ENCODE measurements at places on chromosomes 16 and 17. TPM values are rescaled to one million over a fixed set of nuclear protein-coding genes. Genes with fewer than 3 reads are reported as not detected.

TBX2 gene
- not detected for total RNA-seq

DNAH9 gene
- not detected for total RNA-seq

GPR142 gene
- not detected for total RNA-seq

PPP1R1B gene
- total RNA-seq, result 0.25 TPM

CCL7 gene
- not detected for total RNA-seq

STRADA gene
- total RNA-seq, result 50.9 TPM

CACNG3 gene
- total RNA-seq, result not detected

GDPD1 gene
- 2.0 TPM for total RNA-seq

- DNase-seq, result no peak
Observed at GRCh38 chr16:13839577-13839976, 80.4 kb upstream of the ERCC4 start.

- peak; percentile 15 for DNase-seq
Observed at GRCh38 chr16:10971560-10971961, 27.2 kb downstream of the CLEC16A start.

DNA sequence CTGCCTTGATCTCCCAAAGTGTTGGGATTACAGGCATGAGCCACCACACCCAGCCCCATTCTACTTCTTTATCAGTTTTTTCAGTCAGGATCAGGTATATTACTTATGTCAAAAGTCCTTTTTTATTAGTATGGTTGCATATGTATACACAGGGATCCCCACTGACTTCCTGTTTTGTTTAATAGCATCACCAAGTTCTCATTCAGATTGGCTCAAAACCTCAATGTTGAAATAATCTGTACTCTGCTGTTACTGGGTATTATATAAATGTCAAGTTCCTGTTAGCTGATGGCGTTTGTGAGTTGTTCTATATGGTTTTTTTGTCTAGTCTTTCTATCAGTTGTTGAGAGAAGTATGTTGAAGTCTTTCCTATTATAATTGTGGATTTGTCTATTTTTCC, 168.5 kb downstream of the BCAS3 start:
- no peak for DNase-seq

DNA sequence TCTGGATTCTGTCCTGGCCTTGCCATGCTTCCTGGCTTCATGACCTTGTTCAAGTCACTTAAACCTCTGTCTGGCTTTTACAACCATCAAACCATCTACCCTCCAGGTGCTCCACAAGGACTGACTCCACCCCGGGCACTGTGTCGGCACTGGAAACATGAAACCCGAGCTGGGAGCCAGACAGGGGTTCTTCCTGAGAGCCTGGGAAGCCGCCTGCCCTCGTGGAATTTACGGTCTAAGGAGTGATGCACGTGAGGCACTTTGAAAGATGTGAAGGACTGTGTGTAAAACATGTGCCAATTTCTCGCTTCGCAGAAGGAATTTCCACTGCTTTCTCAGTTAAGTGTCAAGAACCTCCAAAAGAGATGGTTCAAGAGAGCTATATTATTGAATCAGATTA, 11.6 kb downstream of the CDK5R1 start:
- no peak for DNase-seq

- DNase-seq, result peak; percentile 59
Observed at GRCh38 chr17:40576113-40576740, 11.0 kb upstream of the CCR7 start.

DNA sequence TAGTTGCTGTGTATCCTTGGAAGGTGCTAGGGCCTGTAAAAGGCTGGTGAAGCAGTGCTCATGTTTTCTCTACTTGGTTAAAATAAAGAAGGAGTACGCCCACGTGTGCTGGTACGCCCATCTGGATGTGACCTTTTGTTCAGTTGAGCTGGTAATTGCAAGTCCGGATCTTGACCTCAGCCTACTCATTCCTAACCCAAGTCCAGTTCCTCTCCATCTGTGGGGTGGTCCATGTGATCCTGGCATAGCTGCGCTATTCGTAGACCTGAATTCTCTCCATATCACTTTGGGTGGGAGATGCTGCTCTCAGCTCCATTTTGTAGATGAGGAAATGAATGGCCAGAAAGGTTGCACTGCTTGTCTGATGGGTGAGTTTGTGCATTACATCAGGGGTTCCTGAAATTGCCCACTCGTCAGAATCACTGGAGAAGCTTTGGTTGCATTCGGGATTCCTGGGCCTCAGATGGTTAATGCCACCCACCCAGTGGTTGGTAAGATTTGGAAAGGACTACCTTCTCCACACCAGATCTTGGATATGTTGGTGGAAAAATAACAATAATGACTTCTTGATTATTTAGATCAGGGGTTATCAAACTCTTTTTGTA, 328.8 kb downstream of the CPPED1 start:
- DNase-seq, result no peak

DNA sequence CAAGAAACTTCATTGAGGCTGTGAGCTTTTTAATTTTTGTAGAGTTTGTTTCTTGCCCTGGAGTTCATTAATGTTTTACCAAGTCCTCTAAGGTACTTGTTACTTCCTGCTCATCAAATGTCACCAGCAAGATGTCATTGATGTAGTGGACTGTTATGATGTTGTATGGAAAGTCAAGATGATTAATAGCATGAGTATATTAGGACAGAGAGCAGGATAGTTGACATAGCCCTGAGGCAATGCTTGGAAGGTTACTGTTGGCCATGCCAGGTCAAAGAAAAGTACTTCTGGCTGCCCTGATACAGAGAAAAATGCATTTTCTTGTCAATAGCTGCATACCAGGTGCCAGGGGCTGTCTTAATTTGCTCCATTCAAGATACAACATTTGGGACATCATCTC, 6.7 kb downstream of the KRTAP1-5 start:
- no peak for DNase-seq

GRCh38 chr16:15843635-15844279, 13.1 kb downstream of the MYH11 start:
- DNase-seq, result no peak

- no peak for DNase-seq
Observed at GRCh38 chr16:14586637-14587305, 43.3 kb downstream of the PARN start.

- no peak for DNase-seq
Observed at GRCh38 chr17:45889579-45889978, 4.8 kb upstream of the MAPT start.

DNA sequence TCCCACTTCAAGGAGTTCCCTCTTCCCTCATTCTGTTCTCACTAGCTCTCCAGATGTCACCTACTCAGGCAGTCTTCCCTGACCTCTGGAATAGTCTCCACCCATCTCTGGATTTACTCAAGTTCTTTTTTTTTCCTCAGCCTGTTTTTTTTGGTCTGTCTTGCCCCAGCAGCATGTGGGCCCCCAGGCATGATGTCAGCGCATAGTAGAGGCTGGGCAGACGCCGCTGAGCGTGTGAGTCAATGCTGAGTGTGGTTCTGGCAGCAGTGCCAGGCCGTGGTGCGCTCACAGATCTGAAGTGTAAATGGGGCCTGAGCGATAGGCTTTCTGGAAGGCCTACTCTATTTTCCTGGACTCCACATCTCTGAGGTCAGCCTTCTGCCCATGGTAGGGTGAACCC, 2.7 kb upstream of the KCNJ18 start:
- no peak for DNase-seq

DNA sequence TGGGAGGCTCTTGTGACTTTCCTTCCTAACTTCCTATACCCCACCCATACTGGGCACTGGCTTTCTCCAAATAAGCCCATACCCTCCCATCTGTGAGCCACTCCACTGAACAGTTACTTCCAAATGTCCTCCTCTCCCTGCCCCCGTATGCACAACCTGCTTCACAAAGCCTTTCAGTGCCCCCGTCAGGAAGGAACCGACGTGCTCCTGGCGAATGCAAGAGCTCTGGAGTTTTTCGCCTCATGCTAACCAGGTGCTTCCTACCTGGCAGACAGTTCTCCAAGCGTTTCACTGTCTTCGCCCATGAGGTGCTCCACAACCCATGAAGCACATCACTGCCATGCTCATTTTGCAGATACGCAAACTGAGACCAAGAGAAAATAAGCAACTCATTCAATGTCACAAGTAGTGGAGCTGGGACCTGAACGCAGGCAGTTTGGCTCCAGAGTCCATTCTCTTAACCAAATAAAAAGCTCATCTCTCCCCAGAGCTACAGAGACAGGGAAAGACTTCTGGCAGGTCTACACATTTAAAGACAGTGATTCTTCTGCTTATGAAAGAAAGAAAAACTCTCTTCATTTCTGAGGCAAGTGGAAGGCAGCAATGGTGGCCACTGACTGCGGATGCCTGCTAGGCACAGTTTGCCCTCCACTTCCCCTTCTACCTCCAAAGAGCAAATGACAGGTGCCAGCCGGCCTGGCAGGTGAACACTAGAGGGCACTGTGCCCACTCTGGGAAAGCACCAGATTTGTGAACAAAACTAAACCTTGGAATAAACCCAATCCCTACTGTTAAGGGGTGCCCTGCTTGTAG, 23.8 kb downstream of the SPHK1 start:
- peak; percentile 68 for DNase-seq

- DNase-seq, result no peak
Observed at GRCh38 chr17:28944862-28945741, 6.2 kb downstream of the PHF12 start.

- DNase-seq, result no peak
Observed at GRCh38 chr16:67694611-67695010, 24.5 kb downstream of the GFOD2 start.

DNA sequence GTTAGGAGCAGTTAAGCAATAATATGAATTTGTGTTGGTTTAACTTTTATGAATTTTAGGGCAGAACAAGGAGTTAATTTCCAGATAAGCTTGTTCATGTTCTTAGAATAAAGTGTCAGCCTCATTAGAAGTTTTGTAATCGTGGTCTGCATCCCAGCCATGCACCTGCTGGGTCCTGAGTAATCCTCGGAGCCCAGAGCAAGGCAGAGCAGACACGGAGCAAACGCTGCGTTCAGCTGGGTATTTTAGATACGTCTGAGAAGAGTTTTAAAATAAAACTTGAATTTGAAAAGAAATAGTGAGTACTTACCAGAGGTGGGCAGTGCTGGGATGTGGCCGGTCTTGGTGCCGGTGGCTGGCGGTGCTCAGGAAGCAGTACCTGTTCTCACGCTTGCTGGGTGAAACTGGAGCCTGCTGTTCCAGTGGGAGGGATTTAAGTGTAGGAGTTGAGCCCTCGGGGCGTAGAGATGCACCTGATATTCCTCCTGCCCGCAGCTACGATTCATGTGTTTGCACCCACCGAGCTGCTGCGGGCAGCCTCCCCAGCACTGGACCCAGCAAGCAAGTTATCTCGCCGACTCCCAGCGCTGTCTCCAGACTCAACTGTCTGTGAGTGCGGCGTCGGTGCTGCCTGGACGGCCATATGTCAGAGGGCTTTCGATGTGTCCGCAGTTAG, at the start of gene ZNF750:
ZNF750 (minus strand) TSS at position 406 of the 676 bp plus-strand sequence. CDS start 7,568 bp downstream, outside the sequence.
- no peak for DNase-seq

- no peak for DNase-seq
Observed at GRCh38 chr17:79838522-79839274, 542 bp downstream of the CBX4 start.

GRCh38 chr16:11127610-11128195, 128.3 kb downstream of the SOCS1 start:
- DNase-seq, result no peak

GRCh38 chr17:39834017-39834416, 30.1 kb downstream of the IKZF3 start:
- no peak for DNase-seq

GRCh38 chr16:14539631-14540030, 90.4 kb downstream of the PARN start:
- DNase-seq, result no peak

DNA sequence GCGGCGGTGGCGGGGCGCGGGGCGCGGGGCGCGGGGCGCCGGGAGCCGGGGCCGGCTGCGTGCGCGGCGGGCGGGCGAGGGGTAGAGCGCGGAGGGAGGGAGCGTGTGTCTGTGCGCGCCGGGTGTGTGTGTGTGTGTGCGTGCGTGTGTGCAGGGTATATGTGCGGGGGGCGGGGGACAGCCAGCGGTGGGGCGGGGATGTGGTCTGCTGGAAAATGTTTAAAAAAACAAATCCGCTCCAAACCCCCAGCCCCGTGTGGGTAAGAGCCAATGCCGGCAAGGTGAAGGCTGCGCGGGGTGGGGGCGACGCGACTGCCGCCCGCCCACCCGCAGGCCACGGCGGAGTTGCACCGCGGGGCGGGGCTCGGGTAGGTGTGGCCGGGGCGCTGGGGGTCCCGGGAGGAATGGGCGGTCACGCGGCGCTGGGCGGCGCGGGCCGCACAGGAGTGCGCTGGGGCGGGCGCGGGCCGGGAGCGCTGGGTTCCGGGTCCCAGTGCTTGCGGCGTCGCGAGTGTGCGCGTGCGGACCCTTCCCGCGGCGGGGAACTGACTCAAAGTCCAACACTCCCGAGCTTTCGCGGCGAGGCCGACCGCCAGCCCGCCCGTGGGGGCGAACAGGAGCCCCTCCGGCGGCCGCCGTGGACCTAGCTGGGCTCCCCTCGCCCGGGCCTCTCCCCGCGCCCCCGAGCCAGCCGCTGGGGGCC, at the start of gene CYGB:
CYGB (minus strand) TSS at position 132 of the 703 bp plus-strand sequence. CDS start 167 bp downstream, outside the sequence.
- DNase-seq, result no peak

GRCh38 chr17:17970699-17971430, 1.3 kb downstream of the TOM1L2 start:
- no peak for DNase-seq

DNA sequence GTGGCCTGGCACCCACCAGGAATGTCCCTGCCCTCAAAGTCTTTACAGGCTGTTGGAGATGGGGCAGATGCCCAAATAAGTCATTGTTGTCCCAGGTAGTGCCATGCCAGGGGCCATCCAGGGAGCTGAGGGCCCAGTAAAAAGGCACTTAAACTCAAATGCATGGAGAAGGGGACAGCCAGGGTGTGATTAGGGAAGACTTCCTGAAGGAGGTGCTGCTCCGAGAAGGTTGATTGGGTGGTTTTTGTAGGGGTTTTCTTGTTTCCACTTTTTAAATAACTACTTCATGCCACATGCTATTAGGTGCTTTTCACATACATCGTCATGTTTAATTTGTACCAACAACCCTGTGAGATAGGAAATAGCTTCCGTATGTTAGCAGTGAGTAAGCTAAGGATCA, 66.9 kb downstream of the RAI1 start:
- DNase-seq, result no peak

GRCh38 chr17:81491181-81491581, 21.4 kb downstream of the ACTG1 start:
- DNase-seq, result no peak

DNA sequence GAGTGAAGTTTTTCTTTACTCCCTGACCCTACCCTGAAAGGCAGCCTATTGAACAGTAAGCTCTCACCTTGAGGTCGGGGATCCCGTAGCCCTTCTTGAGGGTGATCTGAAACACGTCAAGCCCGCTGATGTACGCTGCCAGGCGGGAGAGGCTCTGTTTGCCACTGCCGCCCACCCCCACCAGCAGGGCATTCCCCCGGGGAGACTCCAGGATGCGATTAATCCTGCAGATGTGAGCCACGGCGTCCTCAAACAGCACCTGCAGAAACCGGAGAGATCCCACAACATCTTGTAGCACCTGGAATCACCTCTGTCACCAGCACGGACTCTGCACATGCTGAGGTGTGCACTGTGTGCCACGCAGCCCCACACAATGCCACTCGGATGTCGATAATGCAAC, 96.8 kb downstream of the PGS1 start:
- no peak for DNase-seq
